ENCODE measurements at places on chromosomes 7 and 10.

DNA sequence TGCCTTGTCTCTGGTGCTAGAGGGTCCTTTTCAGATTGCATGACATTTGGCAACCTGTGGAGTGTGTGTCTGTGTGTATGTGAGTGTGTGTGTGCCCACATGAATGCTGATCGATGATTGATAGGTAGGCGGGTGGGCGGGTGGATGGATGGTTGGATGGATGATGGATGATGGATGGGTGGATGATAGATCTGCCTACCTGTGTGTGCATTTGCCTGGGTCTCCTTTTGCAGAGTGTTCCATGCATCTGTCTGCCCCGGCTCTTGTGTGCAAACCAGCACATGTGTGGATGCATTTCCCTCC, 99.8 kb downstream of the RGS10 start:
- no peak for DNase-seq

DNA sequence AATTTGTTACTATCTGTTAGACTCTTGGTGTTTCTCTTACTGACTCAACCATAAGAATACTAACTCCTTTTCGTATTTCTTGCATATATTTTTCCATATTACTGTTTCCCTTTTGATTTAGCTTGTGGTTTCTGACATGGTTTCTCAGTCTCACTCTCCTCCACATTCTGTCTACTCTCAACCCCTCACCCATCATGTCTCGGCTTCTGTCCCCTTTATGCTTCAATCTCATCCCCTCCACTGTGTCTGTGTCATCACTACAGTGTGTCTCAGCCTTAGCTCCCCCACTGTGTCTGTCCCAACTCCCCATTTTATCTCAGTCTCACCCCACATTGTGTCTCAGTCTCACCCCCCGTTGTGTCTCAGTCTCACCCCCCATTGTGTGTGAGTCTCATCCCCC, 126.9 kb downstream of the VIPR2 start:
- no peak for DNase-seq

GRCh38 chr10:101130984-101131961, at the start of gene TLX1:
Gene TLX1, plus strand, starts transcription at chr10:101131300. Its CDS starts 242 bp downstream, at chr10:101131542.
- DNase-seq: no peak

DNA sequence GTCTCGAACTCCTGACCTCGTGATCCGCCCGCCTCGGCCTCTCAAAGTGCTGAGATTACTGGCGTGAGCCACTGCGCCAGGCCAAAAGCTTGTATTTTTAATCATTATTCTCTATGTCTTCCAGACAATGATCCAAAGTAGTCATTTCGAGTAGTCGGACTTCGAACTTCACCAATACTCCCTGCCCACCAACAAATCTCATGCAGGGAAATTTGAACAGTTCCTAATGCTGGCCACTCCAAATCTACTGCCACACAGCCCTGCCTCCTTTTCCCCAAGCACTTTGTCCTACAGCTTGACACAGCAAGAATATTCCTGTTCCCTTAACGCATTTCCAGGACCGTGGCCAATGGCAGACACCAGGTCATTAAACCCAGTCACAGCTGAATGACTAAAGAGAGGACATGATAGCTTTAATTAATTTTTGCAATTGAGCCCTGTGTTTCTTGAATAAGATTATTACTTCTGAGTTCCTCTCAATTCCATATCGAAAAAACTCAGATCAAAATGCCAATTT, 142.3 kb upstream of the NRP1 start:
- no peak for DNase-seq

GRCh38 chr10:30059209-30060107, at the start of gene JCAD:
Gene JCAD, minus strand, starts transcription at chr10:30059586. Its CDS starts 11,774 bp downstream, at chr10:30047812.
- no peak for DNase-seq

DNA sequence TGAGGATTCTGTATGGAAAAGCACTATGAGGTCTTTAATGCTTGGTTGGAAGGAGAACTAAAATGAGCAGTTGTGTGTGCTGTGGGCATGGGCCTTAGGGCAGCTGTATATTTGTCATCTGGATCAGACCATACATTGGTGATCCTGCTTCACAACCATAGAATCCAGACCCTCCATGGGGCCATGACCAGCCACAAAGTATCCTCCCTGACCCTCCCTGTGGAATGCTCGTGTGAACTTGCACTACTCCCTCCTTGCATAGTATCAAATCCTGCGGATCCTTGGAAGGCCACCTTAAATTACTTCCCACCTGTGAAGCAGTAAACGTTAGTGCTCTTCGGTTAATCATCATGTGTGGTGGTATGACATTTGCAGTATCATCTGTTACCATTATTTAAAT, 67.1 kb downstream of the BMPR1A start:
- DNase-seq: no peak

DNA sequence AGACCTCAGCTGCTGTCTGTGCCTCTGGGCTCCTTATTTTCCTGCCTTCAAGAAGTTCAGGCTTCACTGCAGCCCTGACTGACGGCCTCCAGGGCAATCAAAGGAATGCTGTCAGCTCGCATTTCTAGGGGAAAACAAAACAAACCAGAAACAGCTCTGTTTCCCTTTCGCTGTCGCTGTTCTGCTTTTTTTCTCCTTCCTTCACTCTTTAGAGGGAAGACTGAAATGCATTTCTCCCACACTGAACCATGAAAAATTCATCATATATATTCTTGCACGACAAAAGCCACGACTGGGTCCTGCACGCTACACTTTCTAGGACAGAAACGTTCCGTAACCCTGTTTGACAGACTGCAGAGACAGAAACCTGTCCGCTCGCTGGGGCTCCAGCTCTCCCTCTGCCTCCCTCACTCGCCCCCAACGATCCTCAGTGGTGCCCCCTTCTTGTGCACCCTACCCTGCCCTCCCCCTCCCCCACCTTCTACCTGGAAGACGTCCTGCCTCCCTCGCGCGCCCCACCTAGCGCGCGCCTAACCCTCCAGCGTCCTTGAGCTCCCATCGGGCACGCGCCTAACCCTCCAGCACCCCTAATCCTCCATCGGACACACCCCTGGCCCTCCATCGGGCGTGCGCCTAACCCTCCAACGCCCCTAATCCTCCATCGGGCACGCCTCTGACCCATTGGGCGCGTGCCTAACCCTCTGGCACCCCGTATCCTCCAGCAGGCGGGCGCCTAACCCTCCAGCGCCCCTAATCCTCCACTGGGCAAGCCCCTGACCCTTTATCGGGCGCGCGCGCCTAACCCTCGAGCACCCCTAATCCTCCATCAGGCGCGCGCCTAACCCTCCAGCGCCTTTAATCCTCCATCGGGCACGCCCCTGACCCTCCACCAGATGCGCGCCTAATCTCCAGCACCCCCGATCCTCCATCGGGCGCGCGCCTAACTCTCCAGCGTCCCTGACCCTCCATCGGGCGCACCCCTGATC, 37.1 kb downstream of the SVOPL start:
- no peak for DNase-seq

GRCh38 chr10:4181081-4181480, 396.1 kb upstream of the KLF6 start:
- no peak for DNase-seq

DNA sequence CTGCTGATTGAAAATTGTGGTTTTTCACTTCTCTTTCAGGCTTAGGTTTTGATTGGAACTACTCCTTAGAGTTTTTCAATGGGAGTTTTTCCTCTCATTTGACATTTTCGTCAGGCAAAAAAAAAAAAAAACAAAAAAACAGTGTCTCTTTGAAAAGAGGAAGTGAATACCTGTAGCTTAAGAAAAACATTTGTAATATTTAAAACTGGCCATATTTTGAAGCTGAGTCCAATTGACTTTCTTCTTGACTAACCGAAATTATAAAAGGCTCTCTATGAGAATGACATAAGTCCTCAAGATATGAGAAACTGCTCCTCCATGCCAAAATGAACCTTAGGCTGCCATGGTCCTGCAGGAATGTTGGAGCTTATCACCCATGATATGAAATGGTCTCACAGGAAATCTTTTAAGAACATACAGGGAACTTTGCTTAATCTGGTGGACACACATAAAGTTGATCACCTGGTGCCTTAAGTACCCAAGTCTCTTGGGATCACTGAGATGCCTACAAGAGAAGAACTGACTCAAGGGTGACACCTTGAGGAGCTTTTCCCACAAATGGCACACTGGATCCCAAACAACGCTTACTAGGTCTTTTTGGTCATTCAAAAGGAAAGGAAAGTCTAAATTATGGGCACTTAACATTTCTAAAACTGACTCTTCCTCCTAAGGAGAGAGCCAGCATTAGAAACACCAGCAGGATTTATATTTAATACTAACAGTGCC, 263.4 kb downstream of the CDC14C start:
- DNase-seq: no peak

- DNase-seq: no peak
Observed at GRCh38 chr10:49629431-49629881, 15.6 kb downstream of the CHAT start.

DNA sequence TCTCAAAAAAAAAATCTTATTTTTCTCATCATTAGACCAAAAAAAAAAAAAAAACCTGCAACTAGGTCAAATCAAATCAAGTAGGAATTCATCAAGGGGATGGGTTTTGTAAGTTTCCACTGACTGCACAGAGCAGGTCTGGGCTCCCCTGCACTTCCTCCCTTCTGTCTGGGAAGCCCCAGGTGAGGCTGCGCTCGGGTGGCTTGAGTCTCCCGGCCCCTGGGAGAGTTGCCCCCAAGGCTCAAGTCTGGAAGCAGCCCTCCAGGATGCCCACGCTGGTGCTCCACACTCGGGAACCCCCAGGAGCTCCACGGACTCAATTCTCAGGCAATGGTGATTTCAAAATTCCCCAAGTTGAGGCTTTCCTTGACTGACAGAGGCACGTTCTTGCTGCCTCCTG, 41.7 kb upstream of the RBM33 start:
- no peak for DNase-seq

DNA sequence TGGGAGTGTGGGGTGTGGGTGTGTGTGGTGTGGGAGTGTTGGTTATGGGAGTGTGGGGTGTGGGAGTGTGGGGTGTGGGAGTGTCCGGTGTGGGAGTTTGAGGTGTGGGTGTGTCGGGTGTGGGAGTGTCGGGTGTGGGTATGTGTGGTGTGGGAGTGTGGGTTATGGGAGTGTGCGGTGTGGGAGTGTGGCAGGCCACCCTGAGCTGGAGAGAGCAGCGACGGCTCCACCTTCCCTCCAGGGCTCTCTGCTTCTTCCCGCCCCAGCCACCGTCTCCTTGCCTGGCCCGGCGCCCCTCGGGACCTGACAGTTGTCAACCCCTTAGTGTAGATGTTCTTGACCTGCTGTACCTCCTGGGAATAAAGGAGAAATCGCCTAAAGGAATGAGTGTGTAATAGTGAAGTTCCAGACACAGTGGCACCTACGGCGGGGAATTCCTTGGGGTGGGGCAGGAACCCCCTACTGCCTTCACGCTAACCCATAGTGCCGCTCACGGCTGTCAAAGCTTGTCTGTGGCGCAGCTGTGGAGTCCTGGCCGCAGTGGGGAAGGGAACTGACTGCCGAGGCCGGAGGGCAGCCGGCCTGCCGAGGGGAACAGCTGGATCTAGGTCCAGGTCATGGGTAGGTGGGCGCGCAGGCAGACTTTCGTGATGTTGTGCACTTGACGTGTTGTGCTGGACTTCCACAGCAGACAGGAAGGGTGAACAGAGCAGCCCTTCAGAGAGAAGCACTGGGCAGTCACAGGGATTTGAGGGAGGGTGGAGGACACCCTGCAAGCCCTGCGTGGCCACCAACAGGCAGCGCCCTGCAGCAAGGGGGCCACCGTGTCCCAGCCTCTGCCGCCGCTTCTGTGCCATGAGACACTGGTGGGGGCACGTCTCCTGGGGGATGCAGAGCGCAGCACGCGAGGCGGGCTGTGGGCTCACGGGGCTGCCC, 49.0 kb upstream of the EN2 start:
- DNase-seq: no peak

DNA sequence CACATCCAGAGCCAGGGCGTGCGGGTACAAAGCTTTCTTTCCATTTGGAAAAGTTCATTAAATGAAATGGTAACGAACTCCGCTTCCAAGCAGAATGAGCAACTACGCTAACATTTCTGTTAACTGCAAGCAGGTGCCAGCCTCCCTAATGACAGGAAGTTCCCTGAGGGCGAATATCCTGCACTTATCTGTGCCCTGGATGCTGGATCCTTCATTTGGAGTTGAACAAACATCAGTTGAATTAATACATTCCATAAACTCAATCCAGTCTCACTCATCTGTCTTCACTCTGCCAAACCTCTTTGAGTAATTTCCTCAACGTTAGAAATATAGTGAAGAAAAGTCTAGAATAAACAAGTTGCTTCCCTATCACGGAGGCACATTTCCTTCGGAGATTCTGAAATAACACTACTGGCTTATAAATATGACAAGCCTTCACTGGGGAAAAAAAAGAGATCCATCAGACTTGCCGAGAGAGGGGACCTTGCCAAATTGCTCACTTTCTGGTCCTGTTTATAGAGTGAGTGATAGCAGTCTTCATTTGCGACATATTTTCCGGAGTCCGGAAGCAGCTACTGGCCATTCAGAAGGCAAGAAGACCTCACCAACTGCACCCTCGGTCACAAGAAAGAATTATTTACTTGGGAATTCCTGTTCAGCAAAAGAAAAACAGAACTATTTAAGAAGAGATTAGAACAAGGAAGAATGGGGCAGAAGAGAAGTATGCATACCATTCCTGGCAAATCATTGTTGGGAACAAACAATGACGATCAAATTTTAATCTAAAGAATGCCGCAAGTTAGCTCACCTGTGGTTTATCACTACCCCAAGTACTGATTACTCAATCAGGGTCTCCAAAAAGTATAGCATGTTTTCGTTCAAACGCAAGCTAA, 196.4 kb downstream of the FAM107B start:
- no peak for DNase-seq

GRCh38 chr10:114294549-114294948, 55.5 kb downstream of the VWA2 start:
- no peak for DNase-seq

- DNase-seq: no peak
Observed at GRCh38 chr10:80333983-80334382, 22.6 kb downstream of the DYDC1 start.

DNA sequence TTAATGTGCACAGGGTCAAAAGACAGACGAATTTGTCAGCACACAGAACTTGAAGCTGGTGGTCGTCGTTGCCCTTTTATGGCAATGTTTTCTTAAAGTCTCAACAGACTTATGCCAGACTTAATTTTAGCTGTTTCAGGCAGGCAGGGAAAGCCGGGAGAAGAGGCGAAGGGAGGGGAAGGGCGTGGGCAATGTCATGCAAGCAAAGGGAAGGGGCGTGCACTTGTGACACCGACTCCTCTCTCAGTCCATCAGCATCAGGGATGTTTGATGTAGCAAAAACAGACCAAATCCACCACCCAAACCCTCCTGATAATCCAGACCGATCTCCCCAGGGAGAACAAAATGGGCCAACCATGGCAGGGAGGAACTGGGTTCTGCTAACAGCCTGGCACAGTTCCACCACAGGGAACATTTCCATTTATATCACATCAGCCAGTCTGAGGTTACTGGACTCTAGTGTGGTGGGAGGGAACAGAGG, 118.1 kb upstream of the RHEB start:
- DNase-seq: no peak
